ENCODE measurements at places on chromosomes 6 and 20.

- DNase-seq, result no peak
Observed at GRCh38 chr6:111410371-111410770, 72.6 kb downstream of the REV3L start.

- no peak for DNase-seq
Observed at GRCh38 chr6:104014163-104014959, 845.4 kb downstream of the HACE1 start.

- no peak for DNase-seq
Observed at GRCh38 chr6:117233145-117233544, 32.2 kb upstream of the VGLL2 start.

- DNase-seq, result no peak
Observed at GRCh38 chr20:10468340-10468845, 33.3 kb downstream of the SLX4IP start.

DNA sequence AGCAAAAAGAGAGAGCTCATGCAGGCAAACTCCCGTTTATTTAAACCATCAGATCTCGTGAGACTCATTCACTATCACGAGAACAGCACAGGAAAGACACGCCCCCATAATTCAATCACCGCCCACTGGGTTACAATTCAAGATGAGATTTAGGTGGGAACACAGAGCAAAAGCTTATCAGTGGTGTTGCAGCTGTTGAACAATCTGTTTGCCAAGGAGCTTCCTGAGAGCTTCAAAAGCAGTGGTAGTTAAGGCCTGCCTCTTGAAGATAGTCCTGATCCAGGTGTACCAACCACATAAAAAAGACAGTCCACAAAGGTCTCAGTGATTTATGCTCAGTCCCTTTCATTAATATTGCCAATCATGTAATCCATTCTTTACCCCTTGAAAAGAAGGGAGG is 269.4 kb upstream of the IRAK1BP1 start:
- no peak for DNase-seq

- no peak for DNase-seq
Observed at GRCh38 chr6:137761487-137761886, 105.6 kb upstream of the TNFAIP3 start.

GRCh38 chr6:107542192-107542668 is 52.3 kb downstream of the SOBP start:
- DNase-seq, result no peak

DNA sequence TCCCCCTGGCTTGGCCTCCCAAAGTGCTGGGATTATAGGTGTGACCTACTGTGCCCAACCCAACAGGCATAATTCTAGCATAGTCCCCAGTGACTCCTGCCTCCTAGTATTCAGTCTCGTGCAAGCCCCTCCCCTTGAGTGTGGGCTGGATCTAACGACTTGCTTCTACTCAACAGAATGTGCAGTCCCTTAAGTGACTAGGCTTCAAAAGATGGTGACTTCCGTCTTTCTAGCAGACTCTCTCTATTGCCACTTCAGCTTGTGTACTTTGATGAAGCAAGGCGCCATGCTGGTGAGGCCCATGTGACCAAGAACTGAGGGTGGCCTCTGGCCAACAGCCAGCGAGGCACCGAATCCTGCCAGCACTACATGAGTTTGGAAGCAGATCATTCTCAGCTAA is 109.6 kb upstream of the TRAF3IP2 start:
- DNase-seq, result no peak

DNA sequence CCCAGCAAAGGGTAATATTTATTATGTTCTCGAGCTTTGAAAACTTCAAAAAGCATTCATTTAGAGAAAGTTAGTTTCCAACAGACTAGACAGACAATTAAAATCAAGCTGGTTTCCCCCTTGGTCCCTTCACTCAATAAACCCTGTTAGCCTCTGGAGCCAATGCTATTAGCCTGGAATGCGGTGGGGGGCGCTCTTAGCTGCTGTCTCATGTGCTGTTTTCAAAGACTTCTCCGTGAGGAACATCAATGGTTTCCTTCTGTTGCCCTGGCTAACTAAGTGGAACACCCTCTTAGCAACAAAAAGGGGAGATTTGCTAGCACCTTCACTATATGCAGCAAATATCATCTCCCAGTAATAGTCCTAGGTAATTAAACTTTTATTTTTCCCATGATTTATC is 86.4 kb downstream of the LY86 start:
- DNase-seq, result no peak

DNA sequence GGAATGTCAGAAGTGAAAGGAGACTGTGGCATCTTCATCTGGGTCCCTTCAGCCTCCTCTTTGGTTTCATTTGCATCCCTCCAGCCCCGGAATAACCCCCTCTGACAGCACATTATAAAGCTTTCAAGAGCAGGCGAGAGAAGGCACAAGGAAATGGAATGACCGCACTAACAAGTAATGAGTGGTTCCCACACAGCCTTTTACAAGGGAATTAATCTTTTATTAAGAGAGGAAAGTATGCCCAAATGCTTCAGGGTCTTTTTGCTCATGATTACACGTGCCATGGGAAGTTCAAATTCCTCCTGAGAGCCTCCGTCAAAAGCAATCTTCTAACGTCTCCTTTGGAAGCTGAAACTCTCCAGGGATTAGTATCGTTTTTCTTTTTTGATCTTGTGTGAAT is 347.0 kb downstream of the BTBD3 start:
- DNase-seq, result no peak

DNA sequence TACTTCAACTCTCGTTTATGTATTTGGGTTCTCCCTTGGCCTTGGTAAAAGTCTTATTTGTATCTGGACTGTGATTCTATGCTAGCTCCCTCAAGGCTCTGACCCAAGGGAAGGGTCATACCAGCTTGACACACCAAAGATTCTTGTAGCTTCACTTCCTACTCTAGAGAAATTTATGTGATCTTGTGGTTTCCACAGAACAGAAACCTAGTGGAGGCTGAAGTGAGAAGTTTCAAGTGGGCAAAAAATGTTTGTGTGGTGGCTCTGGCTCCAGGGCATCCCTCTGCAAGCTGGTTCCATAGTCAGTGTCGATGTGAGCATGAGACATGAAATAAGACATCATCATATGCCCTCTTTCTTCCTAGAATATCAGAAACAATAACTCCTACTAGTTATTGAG is 48.1 kb upstream of the TNFRSF21 start:
- no peak for DNase-seq

GRCh38 chr6:128305228-128305627 is 215.2 kb downstream of the PTPRK start:
- DNase-seq, result no peak

DNA sequence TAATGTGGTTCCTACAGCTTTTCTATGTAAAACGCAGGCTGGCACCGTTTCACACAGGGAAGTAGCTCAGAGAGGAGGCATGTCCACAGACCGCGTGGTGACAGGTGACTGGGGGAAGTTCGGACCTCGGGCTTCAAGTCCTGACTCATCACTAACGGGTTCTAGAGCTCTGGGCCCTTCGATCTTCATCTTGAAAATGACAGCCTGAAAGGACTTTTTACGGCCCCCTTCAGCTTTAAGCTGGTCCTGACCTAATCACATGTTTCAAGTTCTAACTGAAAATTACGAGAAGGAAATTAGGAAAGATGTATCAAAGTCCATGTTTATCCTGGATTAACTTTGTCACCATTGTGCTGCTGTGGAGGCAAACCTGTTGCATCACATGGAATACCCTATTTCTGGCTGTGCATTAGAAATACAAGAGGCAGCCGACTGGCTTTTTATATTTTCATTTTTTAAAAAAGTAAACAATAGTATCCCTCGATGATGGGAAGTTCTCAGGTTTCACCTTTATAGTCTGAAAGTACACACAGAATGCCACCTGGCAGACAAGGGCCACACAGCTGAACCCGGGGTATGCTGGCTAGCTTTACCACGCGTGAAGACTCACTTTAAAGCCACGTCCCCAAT is 2.0 kb downstream of the MAN1A1 start:
- DNase-seq, result no peak

- DNase-seq, result no peak
Observed at GRCh38 chr6:150323205-150323604, 45.6 kb upstream of the IYD start.

DNA sequence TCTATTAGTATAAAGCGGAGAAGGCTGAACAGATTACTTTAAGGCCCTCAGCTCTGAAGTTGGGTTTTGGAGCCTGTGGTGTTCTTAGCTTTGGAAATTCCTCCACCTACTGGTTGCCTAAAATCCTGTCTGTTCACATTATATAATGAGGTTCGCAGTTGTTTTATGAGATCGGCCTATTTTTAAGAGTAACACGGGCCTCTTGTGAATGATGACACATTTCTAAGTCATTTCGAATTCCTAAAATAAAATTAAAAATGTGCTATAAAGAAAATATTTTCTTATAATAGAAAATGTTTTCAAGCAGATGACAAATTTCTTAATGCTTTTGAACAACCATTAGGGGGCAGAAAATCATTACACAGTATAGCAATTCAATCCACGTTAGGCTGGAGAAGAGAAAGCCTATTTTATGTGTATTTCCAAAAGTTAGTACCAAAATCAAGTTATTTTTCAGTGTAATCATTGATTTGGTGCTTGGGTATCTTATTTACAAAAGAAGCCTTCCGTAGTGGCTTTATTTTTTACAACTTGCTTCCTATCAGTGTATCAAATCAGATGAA is 15.8 kb upstream of the FAM8A1 start:
- peak; percentile 79 for DNase-seq

DNA sequence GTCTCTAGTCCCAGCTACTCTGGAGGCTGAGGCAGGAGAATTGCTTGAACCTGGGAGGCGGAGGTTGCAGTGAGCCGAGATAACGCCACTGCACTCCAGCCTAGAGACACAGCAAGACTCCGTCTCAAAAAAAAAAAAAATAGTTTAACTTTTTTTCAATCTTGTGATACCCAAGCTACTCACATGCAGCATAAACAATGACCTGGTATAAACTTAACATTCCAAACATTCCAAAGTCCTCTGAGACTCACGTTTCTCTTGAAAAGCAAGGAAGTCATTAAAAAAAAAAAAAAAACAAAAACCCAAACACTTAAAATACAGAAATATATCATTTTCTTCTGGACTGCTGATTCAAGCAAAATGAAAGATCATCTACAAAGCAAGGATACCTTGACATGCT is 14.3 kb downstream of the CRNKL1 start:
- no peak for DNase-seq

DNA sequence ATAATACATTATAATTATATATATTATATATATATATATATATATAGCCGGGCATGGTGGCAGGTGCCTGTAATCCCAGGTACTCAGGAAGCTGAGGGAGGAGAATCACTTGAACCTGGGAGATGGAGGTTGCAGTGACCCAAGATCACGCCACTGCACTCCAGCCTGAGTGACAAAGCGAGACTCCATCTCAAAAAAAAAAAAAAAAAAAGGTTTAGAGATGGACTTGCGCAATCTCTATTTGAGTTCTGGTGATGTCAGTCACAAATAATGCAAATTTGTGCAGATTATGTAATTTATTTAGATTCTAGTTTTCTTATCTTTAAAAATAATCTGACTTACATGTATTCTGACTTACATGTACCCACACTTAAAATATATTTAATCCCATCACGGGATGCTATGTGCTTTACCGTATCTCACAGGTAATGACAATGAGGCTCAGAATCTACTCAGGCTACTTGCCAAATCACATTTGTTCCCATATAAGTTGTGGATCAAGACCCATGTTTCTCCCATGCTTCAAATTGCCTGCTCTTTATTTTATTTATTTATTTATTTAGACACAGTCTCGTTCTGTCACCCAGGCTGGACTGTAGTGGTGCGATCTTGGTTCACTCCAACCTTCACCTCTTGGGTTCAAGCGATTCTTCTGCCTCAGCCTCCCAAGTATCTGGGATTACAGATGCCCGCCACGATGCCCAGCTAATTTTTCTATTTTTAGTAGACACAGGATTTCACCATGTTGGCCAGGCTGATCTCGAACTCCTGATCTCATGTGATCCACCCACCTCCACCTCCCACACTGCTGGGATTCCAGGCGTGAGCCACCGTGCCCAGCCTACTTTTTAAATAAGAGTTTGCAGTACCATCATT is 7.6 kb upstream of the UST start:
- no peak for DNase-seq

DNA sequence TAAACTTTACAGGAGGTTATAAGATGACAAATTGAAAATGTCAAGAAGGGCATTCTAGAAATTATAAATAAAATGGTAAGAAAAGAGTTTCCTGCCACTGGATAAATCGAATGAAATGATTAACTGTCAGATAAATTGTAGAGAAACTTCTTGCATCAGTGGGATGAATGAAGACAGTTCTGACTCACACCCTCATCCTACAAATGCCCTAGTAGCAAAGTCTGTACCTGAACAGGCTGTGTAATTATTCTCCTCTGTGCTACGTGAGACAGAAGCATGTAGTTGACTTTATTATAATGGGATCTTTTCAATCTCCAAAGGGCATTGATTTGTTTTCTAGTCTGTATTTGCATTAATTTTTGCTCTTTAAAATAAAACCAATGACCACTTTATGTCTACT is 47.3 kb downstream of the IYD start:
- no peak for DNase-seq

GRCh38 chr20:4217349-4217841 is 202.0 kb upstream of the RNF24 start:
- no peak for DNase-seq

GRCh38 chr20:36144336-36144735 is 10.2 kb upstream of the EPB41L1 start:
- DNase-seq, result no peak

- no peak for DNase-seq
Observed at GRCh38 chr20:62002882-62003480, 62.7 kb downstream of the TAF4 start.

GRCh38 chr6:56963043-56963442 is 8.1 kb downstream of the BEND6 start:
- no peak for DNase-seq

GRCh38 chr20:11852811-11853210 is 64.9 kb upstream of the BTBD3 start:
- DNase-seq, result no peak

DNA sequence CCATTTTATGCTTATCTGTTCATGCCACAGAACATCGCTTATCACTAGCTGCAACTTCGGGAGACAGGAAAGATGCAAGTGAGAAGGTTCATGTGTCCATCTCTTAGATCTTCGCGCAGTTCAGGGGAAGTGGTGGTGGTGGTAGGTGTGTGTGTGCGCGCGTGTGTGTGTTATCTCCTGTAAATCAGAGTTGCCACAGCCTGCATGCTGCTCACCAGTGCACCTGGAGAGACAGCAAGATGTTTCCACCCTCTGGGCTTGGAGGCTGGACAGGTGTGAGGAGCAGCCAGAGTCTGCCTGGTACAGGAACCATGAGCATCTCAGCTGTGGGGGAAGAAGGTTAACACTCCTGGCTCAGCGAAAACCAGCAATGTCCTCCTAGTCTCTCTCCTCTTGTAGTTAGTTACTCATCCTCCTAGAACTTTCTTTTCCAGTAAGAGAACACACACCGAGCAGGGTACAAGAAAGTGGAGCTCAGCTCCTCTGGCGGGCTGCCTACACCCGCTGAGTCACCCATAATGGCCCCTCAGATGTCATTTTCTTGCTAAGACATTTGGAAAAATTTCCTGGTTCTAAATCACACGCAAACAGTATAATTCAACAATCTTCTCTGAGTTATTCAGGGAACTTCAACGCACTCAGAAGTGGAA is 5.1 kb upstream of the TUBB1 start:
- peak; percentile 65 for DNase-seq

All from stromal cell of bone marrow (primary cell).